DMS 273 treated with DMSO at 0.1 percent for 48 hours (cell line): ENCODE measurements at places on chromosomes 2 and 18.

- DNase-seq = no peak
These were observed 88.4 kb downstream of the NYAP2 start for GRCh38 chr2:225487878-225488416.

- DNase-seq = no peak
These were observed 82.3 kb downstream of the MYO1B start for GRCh38 chr2:191327484-191327883.

- no peak for DNase-seq
These were observed 19.5 kb upstream of the HNRNPLL start for GRCh38 chr2:38622210-38622609.

- DNase-seq = no peak
These were observed 336.5 kb upstream of the TFPI start for GRCh38 chr2:187890690-187891089.

DNA sequence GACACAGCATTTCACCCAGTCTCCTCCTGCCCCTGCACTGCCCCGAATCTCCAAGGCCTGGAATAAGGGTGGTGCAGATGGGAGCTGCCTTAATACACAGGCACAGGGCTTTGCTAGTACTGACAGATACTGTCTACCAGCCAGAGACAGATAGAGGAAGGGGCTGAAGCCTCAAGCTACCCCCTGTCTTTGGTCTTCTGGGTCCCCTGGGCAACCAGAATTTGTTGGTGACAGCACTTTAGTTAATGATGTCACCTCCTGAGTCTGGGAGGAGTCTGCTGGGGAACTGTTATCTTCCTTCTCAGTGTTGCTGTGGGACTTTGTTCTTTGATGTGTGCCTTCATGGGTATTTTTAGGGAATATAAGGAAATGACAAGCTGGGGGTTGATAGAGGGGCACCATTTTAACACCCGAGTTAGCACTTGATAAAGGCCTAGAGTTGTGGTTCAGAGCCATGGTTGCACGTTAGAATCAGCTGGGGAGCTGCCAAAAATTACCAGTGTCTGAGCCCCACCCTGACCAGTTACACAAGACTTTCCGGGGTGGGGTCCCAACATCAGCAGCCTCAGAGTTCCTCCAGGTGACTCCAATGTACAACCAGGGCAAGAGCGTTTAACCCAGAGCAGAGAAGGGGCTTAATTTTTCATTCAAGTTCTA, 136.8 kb downstream of the SMAD7 start:
- no peak for DNase-seq

- DNase-seq = no peak
These were observed 99.7 kb downstream of the SMAD2 start for GRCh38 chr18:47830772-47831171.

DNA sequence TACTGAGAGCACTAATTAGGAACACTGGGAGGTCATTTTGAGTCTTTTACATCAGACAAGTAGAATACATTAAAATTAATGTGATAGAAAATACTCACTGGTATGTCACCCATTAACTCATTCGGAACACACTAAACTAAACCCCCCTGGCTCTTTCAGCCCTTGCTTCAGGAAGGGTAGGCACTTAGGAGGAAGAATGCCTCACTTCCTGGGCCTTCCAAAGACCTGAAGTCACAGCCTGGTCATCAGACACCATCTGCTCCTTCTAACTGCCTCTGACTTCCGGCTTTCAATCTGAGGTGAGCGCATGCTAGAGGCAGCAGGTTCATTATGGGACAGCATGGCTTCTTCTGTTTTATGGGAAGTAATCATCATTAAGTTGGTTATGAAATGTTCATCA, 451.4 kb downstream of the PID1 start:
- DNase-seq = no peak

DNA sequence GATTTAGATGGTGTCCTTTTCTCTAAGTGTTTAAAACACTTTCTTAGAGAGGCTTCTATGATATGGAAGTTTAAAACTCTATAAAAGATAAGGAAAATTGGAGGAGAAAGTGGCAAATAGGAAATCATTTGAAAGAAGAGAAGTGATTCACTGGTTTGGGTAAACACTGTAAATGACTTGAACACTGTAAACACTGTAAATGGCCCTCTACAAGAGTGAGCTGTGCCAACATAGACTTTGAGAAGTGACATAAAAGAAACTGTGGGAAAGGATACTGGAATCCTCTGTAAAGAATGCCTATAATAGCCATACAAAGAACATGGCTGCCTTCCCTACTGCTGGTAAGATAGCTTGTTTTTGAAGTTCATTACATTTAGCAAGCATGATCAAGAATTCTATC, 210.9 kb upstream of the SIX3 start:
- DNase-seq = no peak

GRCh38 chr2:129820908-129821307, 158.6 kb upstream of the RAB6C start:
- no peak for DNase-seq

DNA sequence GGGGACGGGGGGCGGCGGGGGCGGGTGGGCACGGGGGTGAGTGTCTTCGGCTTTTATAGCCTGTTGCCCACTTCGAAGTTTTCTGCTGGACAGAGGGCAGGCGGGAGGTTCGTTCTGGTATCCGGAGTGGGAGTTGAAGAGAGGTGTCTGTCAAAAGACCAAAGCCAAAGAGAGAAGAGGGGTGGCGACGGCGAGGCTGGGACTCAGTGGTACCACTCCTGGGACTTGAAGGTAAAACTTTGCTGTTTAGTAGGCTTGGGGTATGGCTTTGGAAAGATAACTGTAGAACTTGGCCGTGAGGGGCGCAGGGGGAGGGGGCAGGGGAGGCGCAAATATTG, 215.8 kb upstream of the DTNA start:
- DNase-seq = no peak

DNA sequence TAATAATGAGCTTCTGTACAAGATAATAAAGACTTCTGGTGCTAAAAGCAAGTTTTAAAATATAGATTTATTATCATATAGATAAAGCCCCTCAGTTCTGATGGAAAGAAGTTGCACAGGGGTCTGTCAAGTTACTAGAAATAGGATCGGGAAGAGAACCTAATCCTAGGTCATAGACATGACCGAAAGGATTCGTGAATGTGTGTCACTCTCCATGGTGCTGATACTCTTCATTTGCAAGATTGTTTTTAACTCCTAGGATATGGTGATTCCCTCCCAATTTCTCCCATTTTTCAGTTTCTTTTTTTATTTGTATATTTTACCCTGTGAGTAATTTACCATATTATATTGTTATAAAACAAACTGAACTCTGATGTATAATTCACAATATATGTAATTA, 58.9 kb upstream of the CTNNA2 start:
- no peak for DNase-seq
